COLO829 (cell line): ENCODE measurements at places on chromosomes 3 and 15.

- DNase-seq = no peak
These were observed 100.4 kb downstream of the MYO5A start for GRCh38 chr15:52428297-52428696.

GRCh38 chr3:87196879-87197278 lies 30.2 kb upstream of the CHMP2B start:
- DNase-seq = no peak

- no peak for DNase-seq
These were observed 330.7 kb upstream of the TPM1 start for GRCh38 chr15:62711691-62712454.

- DNase-seq = no peak
These were observed 2.1 kb upstream of the PRSS50 start for GRCh38 chr3:46719735-46720271.
